ENCODE measurements at places on chromosomes 4 and X.

DNA sequence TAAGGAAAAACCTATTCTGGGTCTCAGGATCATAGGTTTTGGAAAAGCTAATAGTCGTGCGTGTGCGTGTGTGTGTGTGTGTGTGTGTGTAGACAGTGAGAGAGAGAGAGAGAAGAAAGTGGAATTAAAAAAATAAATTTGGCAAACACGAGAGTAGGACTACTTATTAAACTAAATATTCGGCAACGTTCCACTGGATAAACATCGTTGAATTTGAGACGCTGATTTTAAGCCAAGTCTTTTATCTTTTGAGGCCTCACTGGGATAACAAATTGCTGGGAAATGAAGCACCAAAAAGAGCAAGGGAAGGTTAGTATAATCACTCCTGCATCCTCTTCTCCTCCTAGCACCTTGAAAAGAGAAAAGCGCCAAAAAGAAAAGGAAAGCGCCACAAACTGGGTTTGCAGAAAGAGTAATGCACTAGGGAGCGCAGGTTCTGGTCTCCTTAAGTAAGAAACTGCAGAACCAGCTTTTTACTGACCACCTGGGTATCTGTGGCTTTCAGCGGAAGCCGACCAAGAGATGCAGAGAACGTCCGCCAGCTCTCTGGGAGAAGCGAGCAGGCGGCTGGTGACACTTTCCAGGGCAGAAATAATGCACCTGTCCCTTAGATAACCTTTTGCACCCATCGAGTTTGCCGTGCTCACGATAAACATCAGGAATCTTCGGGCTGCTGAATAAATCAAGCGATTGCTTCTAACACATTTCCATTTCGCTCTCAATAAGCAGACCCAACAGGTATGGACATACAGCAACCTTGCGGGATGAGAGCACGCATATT, 3.4 kb downstream of the ATOH1 start:
- DNase-seq = no peak

DNA sequence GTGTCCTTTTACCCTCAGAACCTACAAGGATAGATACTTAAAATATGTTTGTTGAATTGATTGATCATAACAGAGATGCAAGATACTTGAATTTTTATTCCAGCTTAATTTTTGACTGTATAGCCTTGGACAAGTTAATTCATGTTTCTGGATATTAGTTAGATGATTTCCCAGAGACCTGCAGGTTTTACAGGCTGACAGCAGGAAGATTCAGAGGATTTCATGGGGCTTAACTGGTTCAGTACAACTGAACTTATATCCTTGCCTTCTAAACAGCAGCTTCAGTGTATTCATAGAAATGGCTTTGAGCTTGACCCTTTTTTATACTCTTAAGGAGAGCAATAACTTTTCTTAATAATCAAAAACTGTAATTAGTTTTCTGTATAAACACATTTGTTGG, 62.2 kb upstream of the IL13RA1 start:
- no peak for DNase-seq

- no peak for DNase-seq
Measured at GRCh38 chr4:83138946-83139345, 24.4 kb upstream of the PLAC8 start.

DNA sequence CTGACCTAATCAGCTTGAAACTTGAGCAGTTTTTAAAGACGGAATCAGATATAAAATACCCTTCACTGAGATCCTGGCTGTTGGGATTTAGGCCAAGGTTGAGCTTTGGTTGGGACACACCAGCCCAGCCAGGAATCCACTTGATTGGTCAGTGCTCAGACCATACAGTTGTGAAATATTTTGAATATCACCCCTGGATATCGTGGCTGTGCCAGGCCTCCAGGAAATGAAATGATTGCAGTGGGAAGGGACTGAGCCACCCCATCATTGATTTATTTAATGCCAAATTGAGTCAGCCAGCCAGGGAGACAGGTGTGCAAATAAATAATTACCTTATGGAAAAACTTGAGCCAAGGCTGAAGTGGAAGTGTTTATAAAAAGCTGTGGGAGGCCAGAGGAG, 128.4 kb upstream of the SCML1 start:
- DNase-seq = no peak

- no peak for DNase-seq
Measured at GRCh38 chr4:129453524-129454200, 357.7 kb downstream of the C4orf33 start.

DNA sequence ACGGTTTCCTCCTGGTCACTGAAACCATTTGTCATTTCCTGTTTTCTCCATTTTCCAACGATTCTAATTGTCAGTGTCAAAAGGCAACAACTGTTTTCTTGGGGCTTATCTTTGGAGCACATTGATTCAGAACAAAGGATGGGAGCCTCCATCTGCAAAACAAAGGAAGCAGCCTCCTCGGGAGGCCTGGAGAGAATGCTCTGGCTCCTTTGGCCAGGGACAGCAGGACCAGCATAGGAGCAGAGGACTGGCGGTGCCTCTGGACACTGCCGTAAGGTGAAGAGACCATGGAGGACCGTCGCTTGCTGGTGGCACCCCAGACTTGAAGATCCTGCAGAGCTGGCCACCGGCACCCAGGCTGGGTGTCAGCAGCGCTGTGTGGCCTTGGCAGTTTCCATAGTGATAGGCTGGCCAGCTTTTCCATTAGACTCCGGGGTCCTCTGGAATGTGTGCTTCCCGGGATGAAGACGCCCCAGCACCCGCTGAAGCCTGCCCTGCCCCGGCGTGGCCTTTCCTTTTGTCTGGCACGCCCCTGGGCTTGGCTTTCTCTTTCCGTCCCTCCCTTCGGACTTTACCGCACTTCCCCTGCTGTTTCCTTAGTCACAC, 61.1 kb upstream of the MTM1 start:
- DNase-seq = no peak

DNA sequence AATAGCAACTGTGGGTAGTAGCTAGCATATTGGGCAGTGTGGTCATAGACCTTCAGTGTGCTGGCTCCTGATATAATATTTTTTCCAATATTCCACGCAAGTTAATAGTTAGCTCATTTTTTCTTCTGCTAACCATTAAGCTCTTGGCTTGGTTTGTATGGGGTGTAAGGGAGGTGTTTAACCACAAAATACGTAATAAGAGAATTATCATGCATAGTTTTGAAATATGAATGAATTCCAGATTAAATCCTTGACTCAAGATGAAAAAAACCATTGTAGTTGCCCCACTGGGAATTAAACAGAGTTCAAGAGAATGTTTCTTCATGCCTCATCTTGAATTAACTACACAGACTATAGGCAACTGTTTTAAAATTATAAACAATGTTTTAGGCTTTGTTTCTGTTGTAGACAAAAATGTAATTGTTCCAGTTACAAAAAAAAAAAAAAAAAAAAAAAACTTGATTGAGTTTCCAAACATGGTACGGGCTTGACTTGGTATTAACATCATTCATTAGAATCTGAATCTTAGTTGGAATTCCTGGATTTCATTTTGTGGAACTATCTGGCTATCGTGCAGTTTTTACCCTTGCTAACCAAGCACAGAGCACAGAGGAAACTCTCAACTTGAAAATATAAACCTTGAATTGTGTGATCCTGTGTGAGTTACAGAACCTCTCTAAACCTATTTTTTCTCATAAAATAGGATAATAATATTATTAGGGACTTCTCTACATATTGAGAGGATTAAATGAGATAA, 28.4 kb downstream of the CXCL1 start:
- peak; percentile 63 for DNase-seq

DNA sequence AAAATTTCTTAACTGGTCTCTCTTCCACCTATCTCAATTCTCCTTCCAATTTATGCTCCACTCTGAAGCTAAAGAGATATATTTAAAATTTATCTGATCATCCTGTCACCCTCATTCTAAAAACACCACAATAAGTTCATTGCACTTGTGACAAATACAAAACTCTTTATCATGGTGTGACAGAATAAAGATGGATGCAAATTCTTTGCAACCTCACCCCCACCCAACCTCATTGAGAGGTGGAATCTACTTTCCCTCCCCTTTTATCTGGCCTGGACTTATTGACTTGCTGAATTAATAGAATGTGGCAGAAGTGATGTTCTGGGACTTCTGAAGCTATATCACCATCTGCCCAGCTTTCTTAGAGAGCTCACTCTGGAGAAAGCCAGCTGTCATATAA, 46.5 kb downstream of the IDS start:
- no peak for DNase-seq

GRCh38 chr4:18803781-18804180, 782.2 kb upstream of the LCORL start:
- no peak for DNase-seq

DNA sequence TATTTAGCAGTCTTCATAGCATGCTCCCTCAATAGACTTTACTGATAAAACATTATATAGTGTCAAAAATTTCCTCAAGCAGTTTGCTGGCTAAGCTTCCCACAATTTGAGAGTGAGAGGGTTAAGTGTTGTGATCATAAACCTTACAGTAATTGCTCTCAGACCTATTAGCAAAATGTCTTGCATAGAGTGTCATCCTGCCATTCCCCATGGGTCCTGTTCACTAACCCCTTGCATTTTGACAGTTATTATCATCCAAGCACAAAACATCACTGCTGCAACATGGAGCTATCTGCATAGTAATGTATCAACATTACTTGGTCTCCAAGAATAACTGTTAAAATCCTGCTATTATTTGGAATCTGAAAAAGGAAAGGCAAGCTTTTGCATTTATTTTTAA, 196.1 kb upstream of the GK2 start:
- no peak for DNase-seq

DNA sequence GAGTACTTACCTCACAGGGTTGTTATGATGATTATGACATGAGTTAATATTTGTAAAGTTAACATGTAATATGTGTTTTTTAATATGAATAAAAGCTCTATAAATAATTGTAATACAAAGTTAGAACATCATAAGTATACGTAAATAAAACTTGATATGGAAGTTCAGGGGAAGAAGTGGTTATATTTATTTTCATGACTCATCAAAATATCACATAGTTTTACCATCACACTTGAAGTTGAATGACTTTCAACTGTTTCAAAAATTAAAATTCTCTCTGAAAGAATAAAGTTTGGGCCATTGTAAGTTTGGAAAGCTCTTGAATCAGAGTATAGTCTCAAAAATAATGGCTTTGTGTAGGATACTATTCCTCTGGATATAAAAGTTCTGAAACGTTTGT, 8.3 kb downstream of the SH2D1A start:
- no peak for DNase-seq

DNA sequence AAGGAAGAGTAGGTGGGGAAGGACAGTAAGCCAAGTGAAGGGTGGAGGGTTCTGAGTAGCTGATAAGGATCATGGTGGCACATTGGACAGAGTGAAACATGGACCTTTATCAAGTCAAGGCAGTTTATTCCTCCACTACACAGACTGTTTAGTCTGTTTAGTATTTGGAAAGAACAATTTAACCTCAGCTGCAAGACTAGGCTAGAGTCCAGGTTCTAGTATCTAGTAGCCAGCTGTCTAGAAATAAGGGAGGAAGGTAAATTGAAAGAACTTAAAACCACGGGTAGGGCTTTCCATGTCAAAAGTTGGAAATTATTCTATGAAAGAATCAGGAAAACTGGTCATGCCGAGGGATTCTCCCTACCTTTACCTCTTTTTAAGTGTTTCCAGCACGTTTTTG, 140.1 kb upstream of the MED14 start:
- peak; percentile 13 for DNase-seq

- DNase-seq = no peak
Measured at GRCh38 chr4:146143888-146144287, 31.6 kb upstream of the LSM6 start.

DNA sequence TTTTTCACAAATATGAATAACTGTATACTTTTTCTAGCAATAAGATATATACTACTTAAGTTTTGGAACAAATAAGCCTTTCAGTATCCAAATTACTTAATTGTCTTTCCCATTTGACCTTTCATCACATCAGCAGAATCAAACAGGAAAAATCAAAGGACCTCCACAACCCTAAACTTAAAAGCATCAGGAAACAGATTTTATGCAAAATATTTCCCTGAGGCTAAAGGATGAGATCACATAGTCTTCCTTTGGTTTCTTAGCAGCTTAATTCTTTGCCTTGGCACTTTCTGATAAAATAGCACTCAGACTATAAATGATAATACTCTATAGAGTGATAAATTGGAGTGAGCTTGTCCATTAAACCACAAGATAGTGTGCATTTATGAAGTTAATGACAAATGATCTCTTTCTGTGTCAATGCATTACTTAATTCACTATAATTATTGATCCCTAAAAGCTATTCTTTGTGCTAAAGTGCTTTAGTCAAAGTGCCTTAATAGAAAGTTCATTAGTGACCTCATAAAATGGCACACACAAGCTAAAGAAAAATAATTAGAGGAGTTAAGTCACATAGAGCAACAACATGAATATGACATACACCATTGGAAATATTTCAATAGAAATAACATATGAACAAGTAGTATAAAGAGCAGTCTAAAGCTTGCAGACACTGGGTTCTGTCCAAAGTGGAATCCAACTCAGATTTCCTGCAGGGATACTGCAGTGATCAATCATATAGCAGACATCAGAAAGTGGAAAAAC, 15.7 kb upstream of the NDST3 start:
- no peak for DNase-seq

GRCh38 chrX:39854772-39855747, 242.7 kb downstream of the BCOR start:
- no peak for DNase-seq

GRCh38 chr4:142683997-142684396, 162.1 kb downstream of the INPP4B start:
- DNase-seq = no peak

DNA sequence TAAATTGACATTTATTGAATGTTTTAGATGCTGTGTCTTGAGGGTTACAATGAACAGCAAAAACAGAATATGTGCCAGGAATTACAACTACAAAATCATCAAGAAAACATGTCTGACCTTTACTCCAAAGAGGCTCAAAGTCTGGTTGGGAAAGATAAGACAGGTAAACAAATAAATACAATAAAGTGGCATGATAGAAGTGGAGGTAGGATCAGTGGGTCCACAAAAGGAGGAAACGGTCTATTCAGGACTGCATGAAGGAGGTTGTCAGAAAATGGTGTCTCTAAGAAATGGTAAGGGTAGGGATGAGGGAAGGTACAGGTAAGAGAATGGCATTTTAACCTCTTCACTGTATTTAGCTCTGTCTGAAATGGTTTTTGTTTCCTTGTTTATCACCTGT, 3.8 kb downstream of the ARHGEF38 start:
- no peak for DNase-seq

DNA sequence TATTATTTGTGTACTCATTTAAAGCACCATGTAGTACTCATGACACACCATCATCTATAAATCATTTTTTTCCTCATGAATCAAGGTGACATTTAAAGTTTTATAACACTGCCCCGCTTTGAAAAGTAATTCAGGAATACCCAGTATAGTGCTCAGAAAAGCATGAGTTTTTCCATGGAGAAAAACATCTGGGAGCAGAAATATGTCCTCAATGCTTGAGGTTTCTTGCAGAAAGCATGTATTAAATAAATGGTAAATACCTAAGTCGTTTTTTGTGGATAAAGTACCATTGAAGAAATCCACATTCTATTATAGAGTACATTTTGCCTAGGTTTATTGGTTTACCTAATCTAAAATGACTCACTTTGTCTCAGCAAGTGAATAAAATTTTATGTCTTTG, 66.2 kb downstream of the UBA6 start:
- no peak for DNase-seq
